ENCODE measurements at places on chromosomes 16 and 17.
A peak's percentile ranks its signal among the peaks of the same experiment; 100 is the strongest.

DNA sequence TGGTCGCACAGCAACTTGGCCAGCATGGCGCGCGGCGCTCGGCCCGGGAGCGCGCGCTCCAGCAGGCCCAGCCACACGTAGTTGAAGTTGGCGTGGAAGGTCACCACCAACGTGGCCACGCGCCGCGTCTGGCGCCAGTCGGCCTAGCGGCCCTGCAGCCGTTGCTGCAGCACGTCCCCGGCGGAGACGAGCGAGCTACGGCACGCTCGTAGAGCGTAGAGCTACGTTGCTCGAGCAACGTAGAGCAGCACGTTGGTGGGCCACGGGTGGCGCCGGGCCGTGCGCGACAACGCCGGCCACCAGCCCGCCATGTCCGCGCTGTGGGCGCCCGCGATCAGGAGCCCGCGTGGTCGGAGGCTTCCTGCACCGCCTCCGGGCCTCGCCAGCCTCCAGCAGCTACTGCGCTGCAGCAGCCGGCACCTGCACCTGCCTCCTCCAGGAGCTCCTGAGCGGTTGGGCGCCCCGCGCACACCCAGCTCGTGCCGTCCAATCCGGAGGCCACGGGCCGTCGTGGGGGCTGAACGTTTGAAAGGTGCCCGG is 13.4 kb upstream of the SULT1A1 start:
- DNase-seq, result no peak

DNA sequence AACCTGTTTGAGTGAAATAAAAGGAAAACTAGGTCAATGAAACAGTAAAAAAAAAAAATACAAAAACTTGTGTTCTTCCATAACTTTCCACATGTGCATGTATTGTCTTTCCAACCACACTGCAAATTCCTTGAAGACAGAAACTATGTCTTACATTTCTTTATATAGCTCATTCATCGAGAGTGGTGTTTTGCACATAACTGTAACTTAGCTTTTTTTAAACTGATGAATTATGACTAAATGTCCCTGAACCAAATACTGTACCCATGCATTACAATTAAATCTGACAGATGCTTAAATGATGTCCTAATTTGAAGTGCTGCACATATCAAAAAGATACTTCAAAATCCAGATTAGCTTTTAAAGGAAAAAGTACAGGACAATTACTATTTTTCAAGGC is 50.1 kb downstream of the BRIP1 start:
- peak; percentile 17 for DNase-seq

- no peak for DNase-seq
Observed at GRCh38 chr17:4375039-4375748, 8.7 kb upstream of the UBE2G1 start.

GRCh38 chr16:68072038-68072695 is 13.0 kb upstream of the NFATC3 start:
- DNase-seq, result no peak

DNA sequence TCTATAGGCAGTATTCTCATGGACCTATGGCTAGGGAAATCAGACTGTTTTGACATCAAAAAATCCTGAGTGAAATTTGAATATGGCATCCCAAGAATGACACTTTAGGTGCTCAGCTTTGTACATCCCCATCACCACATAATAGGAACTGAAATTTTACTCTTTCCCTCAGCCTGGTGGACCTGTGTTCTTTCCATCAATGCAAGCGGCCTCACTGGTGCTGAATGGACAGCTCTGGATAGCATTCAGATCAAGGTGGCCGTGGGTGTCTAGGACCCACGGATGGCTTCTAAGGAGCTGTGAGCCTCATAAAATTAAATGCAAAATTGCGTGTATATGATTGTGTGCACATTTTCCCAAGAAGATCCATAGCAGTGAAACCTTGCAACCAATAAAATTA is 152.6 kb downstream of the MAP2K6 start:
- peak; percentile 14 for DNase-seq

DNA sequence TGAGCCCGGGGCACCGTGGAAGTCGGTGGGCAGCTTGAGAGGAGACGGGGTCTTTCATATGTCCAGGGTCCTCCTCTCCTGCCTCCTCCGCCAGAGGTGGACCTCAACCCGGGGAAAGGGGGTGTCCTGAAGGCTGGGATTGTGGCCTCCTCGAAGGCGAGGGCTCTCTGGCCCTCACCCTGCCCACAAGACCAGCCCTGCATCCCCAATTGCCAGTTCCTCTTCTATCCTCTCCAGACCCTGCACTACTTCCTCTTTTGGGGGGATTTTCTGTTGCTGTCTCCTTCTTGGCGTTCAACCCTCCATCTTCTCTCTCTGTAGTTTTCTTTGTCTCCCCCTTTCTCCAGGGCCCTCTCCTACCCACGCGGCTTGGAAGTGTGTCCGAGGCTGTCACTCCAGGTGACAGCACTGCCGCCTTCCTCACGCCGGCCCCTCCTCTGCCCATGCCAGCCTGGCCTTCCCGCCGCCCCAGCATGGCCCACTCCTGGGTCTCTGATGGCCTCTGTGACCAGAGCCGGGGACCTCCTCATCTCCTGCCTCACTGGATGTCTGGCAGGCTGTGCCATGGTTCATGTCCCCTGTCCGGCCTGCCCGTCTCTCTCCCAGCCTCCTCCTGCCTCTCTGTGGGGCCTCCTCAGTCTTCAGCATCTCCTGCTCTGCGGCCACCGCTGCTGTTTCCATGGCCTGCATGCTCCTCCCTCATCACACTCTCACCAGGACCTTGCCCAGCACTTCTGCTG is 2.4 kb upstream of the ITGAX start:
- DNase-seq, result no peak

GRCh38 chr16:15701975-15702970 is 52.2 kb downstream of the NDE1 start:
- DNase-seq, result peak; percentile 25

GRCh38 chr17:57889892-57890856 is 40.3 kb upstream of the MRPS23 start:
- DNase-seq, result peak; percentile 83

DNA sequence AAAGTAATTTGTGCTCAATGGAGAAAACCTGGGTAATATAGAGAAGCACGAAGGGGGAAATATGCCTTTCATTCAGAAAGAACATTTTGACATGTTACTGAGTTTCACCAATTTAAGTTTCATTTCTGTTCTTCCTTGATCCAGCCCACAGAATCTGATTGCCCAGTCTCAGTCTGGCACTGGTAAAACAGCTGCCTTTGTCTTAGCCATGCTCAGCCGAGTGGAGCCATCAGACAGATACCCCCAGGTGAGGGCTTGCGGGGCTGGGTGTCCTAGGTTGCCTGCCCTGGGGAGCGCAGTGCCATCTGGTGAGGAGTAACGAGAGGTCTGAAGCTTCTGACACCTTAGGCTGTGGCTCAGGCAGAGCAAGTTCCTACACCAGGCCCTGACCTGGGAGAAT is 17.7 kb downstream of the DDX19A start:
- DNase-seq, result no peak

Data from fibroblast of pulmonary artery (primary cell).